ENCODE measurements at places on chromosomes 2 and 18.

- DNase-seq: no peak
Measured at GRCh38 chr2:178819147-178819875, 12.1 kb upstream of the TTN start.

- no peak for DNase-seq
Measured at GRCh38 chr2:132521341-132521740, 104.7 kb downstream of the GPR39 start.

GRCh38 chr2:24457696-24458386 lies 33.2 kb upstream of the NCOA1 start:
- no peak for DNase-seq

DNA sequence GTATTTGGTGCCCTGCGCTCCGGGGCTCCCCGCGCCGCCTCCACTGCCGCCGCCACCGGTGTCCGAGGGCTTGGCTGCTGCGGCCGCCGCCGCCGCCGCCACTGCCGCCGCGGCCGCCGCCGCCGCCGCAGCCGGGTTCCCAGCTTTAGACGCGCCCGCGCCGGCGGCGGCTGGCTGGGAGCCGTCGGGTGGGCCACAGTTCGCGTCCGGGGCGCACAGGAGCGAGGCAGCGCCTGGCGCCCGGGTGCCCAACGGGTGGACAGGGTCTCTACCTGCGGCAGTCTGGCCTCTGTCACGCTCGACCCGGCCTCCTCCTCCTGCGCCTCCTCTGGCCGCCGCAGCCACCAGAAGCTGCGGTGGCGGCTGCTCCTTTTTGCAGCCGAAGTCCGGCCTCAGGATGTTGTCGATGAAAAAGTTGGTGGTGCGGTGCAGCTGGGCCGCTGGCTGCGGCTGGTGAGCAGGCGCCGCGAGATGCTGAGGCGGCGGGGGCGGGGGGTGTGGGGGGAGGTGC lies 951 bp downstream of the EN1 start:
- no peak for DNase-seq

DNA sequence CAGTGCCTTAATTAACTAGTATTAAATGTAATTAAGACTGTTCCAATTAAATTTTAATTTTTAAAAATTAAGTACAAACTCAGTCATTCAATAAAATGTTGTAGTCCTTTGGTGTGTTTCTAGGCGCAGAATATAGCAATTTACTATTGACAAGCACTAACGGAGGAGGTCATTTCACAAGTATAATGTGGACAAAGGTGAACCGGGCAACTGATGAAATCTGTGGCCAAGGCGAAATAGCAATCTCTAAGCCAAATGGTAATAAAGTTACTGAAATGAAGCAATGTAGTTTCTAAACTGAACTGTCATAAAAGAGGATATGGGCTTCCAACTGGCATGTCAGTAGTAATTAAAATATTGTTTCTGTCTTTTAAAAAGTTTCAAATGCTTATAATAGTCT lies 27.5 kb downstream of the FIGN start:
- no peak for DNase-seq

GRCh38 chr18:10018289-10018688 lies 104.5 kb downstream of the VAPA start:
- DNase-seq: no peak

DNA sequence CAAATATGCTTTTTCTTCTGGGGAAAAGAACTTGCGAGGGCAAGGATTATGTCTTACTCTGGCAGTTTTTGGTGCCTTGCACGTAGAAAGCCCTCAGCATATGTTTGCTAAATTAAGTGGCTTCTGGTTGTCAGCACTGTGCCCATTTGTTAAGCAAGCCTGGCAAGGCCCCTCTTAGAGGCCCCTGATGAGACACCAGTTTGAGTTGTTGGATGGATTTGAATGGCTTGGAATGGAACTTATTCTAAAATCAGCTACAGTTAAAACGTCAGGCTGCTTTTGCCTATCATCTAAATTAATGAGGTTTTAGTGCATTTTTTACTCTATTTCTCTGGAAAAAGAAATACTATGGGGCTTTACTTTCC lies 28.2 kb downstream of the TMEM182 start:
- no peak for DNase-seq

DNA sequence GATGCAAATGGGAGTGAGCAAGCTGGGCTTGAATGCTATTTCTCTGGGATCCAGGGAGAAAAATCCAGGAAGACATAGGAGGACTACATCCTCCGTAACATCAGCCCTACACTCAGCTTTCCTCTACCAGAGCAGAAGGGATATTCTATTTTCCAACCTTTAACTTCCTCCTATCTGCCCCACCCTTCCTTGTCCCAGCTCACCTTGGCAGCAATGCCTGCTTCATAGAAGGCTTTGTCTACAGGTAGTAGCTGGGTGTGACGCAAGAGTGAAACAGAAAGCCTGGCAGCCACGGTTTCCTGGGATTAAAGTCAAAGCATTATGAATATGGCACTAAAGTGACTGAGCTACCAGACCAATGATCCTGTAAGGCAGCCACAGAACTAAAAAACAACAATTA lies 3.9 kb downstream of the KRTCAP3 start:
- DNase-seq: no peak

GRCh38 chr18:59748628-59749360 lies 51.6 kb upstream of the CCBE1 start:
- no peak for DNase-seq

DNA sequence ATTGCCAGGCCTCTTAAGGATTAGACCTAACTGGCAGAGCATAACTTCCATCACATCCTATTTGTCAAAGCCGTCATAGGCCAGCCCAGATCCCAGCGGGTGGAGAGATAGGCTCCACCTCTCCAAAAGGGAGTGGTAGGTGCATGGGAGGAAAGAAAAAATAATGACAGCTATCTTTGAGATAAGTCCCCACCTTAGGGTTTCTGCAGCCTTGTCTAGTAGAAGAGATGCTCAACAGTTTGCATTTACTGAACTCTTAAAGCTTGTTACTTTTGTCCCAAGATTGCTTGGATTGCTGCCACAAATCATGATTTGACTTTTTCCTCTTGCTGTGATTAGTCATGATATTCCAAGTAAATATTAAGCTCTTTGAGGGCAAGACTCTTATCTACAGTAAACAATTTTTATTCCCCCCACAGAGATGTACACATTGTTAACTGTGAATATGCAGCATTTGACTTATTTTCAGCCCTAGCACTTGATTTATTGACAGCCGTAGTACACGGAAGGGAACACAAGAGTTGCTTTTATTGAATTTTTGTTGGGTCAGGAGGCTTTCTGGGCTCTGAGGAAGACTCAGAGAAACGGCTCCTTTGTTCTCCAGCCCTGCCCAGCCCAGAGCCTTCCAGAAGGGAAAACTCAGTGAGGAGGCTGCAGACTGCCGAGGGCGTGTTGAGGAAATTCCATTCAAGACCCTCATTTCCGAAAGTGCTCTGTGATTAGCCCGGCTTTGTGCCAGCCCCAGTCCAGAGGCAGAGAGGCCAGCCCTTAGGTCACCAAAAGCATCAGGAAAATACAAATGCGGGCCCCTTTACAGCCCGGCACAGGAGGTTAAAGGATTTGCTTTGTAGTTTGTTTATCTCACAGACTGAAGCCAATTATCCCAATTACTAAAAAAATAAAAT lies 75.5 kb upstream of the ZNF532 start:
- DNase-seq: peak; percentile 24
